MM.1S (cell line): ENCODE measurements at places on chromosomes 4 and X.

DNA sequence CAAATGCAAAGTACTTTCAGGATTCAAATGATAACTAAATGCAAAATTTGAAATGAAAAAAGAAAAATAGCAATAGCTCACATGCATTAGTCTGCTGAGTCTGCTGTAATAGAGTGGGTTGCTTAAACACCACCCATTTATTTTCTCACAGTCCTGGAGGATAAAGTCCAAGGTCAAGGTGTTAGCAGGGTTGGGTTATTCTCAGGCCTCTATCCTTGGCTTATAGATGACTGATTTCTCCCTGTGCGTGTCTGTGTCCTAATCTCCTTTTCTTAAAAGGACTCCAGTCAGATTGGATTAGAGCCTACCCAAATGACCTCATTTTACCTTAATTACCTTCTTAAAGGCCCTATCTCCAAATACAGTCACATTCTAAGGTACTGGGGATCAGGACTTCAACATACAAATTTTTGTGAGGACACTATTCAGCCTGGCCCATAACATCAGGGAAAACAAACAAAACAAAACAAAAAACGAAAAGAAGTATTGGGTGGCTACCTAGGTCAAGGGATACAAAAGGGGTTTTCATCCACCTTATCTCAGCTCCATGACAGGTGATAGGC, 6.3 kb upstream of the TBL1X start:
- DNase-seq, result no peak

GRCh38 chrX:18297251-18297650, 57.2 kb downstream of the SCML2 start:
- no peak for DNase-seq

DNA sequence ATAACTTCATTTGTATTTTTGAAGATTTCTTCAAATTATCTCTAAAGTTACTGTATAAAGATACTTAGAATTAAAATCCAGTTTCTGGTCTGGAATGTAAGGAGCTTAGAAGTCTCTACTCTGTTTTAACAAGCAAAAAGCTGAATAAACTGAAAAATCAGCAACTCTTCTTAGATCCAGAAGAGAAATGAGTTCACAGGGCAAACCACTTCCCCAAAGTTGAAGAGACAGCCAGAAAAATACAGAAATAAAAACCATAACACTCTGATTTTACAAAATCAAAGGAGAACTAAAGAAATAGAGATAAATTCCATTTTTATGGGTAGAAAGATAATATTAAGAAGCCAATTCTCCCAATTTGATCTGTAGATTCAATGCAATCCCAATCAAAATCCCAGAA, 1166.8 kb downstream of the ADGRL3 start:
- DNase-seq, result no peak

- DNase-seq, result no peak
Observed at GRCh38 chrX:152817078-152817764, 13.3 kb downstream of the CETN2 start.

DNA sequence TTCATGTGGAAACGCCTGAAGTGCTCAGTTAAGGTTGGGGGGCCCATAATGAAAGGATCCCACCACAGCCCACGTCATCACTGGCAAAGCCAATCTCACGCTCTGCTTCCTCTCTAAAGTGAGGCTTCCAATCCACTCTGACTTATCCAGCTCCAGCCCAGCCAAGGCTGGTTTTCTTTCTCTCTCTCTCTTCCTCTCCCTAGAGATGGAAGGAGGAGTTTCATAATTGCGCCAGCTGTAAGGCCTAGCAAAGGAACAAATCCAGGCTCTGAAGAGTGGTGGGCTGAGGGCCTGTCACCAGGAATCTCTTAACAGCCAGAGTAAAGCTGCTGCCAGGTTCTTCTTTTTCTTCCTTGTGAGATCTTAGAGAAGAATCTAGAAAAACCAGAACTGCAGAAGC, 20.7 kb upstream of the BCLAF3 start:
- no peak for DNase-seq
